ENCODE measurements at places on chromosomes 1 and 21.

GRCh38 chr1:219927298-219927955 lies 930 bp downstream of the SLC30A10 start:
- no peak for DNase-seq

DNA sequence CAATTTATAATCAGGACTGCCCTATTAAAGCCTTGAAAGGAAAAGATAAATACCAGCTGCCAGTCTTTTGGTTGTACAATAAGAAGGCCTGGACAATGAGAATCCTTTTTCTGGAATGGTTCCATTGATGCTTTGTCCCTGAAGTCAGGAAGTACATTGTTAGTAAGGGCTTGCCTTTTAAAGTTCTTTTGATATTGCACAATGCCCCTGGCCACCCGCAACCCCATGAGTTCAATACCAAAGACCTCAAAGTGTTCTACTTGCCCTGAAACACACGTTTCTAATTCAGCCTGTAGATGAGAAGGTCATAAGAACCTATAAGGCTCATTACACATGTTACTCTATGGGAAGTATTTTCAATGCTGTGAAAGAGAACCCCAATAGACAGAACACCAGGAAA lies 112.1 kb downstream of the OLFM3 start:
- no peak for DNase-seq

DNA sequence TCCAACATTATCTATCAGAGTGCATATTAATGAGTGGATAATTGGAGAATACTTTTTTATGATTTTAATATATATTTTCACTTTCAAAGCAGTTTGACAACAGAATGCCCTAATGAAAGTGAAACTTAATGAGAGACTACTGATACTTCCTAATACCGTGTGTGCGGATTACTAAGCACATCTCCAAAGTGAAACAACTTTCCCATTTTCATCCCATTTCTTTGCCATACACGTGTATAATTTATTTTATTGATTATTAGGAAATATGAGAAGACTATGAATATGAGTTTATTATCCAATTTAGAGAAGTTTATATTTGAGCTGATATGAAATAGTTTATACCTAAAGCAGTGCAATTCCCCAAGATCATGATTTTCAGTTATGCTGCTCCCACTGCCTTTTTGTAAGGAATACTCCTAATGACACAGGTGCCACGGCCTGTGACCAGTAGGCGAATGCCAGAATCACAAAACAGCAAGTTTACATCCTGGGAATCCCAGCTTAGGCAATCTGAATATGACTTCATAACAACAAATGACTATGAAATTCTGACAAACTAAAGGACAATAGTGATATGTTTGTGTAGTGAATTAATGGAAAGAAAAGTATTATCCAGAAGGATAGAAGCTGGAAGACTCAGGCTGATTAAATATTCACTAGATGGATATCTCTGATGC lies 202.9 kb downstream of the NCAM2 start:
- no peak for DNase-seq

GRCh38 chr1:233240371-233240770 lies 55.2 kb downstream of the PCNX2 start:
- DNase-seq, result no peak

DNA sequence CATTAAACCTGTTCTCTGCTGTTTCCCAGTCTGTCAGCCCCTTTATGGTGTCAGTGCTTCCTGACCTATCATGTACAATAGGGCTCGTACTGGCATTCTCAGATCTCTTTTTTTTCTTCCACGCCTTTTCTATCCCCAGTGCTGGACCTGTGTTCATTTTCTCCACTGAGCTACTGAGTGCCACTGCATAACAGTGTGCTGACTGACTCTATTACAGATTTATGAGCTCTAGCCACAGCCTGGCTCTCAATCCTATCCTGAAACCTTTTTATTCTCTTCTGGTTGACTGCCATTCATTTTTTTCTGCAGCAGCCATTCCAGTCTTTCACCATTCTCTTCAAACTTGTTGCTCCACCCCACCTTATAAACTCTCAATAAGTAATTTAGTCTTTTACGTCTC lies 59.6 kb upstream of the MACF1 start:
- no peak for DNase-seq

- no peak for DNase-seq
Measured at GRCh38 chr1:239997515-239998311, 94.0 kb upstream of the FMN2 start.

All from activated CD4-positive, CD25-positive, alpha-beta regulatory T cell treated with anti-CD3 and anti-CD28 coated beads, Interleukin-2, amount 50 U/mL, for 72 hours (primary cell).